ENCODE measurements at places on chromosomes 2 and 18.
A peak's percentile ranks its signal among the peaks of the same experiment; 100 is the strongest.

GRCh38 chr18:56825321-56825720, 174.2 kb downstream of the WDR7 start:
- DNase-seq, result peak; percentile 52

DNA sequence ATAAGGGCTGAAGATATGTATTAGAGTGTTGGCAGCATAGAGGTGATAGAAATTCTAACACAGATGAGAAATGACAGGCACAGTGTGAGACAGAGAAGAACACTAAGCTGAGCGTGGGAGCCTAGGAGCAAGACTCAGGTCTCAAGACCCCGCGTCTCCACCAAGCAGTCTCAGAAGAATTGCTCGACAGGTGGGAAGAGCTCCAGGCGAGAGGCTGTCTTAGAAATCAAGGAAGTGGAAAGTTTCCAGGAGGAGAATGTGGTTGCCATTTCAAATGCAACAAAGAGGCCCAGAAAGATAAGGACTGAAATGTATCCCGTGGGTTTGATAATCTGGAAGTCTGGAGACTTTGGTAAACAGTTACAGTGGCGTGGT, 31.5 kb upstream of the CAB39 start:
- no peak for DNase-seq

DNA sequence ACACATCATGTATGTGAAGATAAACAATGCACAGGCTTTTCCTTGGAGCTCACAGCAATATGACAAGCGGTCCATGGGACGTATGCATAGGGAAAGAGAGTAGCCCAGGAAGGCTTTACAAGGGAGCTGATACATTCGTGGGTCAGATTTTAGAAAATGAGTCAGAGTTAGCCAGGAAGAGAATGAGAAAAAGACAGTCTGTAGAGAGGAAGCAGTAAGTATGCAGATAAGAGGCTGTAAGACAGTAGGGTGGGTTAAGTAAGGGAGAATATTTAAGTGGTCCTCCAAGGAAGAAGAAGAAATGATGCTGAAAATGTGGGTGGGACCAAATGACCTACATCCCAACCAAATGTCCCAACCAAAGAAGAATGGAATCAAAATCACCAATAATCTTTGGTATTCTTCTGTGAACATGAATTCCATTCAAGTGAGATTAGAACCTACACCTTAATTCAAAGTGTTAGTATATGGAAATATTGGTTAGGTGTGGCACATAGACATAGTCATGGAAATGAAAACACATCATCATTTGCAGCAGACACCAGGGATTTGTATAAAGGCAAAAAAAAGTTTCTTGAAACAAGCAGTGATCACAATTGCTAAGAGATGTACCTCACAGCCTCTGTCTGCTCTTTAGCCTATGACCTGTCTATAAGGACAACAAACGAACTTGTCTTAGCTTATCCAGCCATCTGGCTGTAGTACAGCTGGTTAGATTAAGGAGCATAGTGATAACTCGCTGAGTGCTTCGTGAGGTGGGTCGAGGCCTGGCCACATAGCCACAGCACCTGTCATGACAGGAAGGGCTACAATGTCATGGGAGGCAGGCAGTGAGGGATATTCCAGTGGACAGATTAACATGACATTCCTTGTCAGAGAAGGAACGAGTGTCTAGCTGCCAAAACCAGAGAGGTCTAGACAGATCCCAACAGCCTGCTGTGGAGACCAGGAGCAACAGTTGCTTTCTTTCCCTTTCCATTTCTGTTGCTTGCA, 133.6 kb downstream of the ALK start:
- no peak for DNase-seq

- no peak for DNase-seq
Observed at GRCh38 chr18:36655930-36656329, 172.9 kb downstream of the TPGS2 start.

- DNase-seq, result no peak
Observed at GRCh38 chr18:69022426-69022825, 224.5 kb downstream of the CCDC102B start.

GRCh38 chr2:200379481-200380090, 73.1 kb downstream of the SPATS2L start:
- no peak for DNase-seq

GRCh38 chr2:138565230-138565598, 63.6 kb downstream of the SPOPL start:
- no peak for DNase-seq

- DNase-seq, result peak; percentile 90
Observed at GRCh38 chr2:97911206-97911921, 84.4 kb downstream of the TMEM131 start.

DNA sequence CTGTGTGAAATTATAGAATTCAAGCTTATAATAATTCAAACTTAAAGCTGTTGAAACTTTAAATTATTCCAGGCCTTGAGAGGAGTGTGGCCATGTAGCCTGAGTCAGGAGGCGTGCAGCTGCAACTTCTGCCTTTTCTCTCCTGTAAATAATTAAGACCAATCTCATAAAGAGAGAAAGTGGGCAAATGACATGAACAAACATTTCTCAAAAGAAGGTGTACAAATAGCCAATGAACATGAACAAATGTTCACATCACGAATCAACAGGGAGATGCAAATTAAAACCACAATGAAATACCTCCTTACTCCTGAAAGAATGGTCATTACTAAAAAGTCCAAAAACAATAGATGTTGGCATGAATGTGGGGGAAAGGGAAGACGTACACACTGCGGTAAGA, 149.1 kb upstream of the MYCN start:
- no peak for DNase-seq

DNA sequence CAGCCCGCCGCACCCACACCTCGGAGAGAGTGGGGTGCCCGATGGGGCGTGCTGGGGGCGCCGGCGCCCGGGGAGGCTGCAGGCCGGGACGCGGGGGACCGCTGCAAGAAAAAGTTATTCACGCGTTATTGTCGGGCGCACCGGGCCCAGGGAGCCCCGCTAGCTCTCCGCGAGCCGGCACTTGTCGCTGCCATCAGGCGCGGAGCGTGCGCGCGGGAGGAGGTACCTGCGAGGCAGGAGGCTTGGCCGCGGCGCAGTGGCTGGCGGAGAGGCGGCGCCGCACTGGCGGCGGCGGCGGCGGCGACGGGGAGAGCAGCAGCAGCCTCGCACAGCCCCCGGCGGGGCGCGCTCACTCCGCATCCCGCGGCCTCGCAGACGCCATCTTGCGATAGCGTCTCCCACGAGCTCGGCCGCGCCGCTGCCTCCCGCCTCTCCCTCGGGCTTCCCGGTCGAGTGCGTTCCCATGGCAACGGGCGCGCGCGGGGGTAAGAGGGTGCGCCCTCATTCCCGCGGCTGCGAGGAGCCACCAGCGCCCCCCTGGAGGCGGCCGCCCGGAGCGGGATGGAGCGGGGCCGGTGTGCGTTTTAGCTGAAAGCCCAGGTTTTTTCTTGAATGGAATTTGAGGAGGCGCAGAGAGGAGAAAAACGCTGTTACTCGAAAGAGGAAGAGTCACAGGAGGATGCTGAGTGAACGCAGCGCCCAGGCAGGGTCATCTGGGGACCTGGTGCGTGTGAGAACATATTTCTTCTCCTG, at the start of gene CHN1:
Gene CHN1, minus strand, starts transcription at position 402 of the 753 bp plus-strand sequence. CDS start 469 bp downstream, outside the sequence.
- peak; percentile 79 for DNase-seq

GRCh38 chr2:96764253-96764637, 3.5 kb downstream of the CNNM4 start:
- peak; percentile 91 for DNase-seq

DNA sequence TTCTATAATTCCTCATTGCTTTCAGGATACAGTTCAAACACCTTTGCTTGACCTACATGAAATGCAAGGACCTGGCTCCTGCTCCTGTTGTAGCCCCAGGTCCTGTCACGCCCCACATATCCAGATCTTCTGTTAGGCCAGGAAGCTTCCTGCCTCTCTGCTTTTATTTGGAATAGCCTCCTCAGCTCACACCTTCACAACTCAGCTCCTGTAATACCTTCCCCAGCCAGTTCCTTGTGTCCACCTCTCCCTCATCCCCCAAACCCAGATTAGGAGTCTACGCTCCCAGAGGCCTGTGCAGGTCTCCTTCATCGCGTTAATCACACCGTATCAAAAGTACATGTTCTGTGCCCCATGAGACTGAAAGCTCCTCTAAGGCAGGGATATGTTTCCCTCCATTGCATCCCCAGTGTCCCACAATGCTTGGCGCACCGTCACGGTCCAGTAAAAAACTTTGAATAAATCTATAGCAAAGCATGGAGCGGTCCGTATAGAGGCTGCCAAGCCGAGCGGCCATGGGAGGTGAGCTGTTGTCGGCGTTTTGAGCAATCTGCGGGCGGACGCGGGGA, 371 bp downstream of the MDH1B start:
- DNase-seq, result no peak

- no peak for DNase-seq
Observed at GRCh38 chr2:148130581-148130980, 109.7 kb downstream of the MBD5 start.

DNA sequence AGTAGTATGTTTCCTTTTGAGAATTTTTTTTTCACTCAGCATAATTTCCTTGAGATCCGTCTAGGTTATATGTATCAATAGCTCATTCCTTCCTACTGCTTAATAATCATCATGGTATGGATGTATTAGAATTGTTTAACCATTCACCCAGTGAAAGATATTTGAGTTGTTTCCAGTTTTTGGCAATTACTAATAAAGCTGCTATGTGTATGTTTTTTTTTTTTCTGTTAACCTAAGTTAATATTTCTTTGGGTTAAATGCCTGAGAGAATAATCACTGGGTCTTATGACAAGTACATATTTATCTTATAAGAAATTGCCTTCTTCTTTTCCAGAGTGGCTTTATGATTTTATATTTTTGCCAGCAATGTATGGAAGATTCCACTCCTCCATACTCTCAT, 96.4 kb upstream of the ST6GAL2 start:
- no peak for DNase-seq

- DNase-seq, result no peak
Observed at GRCh38 chr2:129006135-129006886, 687.6 kb upstream of the HS6ST1 start.

DNA sequence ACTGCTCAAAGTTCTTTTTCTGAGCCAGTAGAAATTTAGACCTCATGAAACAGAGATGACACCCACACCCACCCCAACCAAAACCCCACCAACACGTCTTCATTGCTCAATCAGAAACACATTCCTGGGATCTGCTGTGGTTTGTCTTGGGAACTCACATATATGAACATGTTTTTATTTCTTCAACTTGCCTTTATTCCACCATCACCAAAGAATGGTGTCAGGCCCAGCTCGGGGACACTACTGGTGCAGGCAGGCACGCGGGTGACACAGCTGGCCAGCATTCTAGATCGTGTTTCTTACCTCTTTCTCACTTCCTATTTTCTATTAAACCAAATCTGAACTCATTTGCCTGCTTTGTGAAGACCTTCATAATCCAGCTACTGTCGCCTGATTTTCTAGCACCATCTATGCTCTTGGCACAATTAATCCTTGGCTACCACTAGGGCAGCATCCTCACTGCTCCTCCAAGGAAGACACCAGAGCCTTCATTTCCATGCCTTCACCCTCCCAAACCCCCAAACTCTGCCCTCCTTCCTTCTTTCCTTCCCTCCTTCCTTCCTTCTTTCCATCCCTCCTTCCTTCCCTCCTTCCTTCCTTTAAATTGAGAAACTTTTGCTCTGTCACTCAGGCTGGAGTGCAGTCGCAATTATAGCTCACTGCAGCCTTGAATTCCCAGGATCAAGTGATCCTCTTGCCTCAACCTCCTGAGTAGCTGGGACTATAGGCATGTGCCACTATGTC, 157.1 kb downstream of the BCL2 start:
- DNase-seq, result peak; percentile 28

- DNase-seq, result peak; percentile 9
Observed at GRCh38 chr2:15223887-15224286, 337.2 kb downstream of the NBAS start.

DNA sequence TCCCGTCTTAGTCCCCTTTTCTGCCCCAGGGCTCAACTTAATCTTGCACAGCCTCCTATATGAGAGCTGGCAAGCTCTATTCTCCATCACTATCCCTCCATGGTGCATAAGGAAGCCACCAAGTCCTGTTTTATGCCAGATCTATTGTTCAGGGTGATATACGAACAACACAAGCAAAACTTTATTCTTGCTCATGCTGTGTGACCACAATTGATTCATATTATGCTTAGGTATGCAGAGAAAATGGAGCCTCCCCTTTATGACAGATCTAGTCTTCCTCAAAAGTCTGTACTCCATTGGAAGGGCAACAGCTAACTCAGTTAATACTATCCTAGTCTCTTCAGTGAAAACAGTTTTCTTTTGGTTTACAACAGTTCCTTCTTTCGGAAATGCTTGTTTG, 94.0 kb upstream of the STON1 start:
- no peak for DNase-seq

GRCh38 chr2:237391140-237391539, 22.8 kb downstream of the COL6A3 start:
- no peak for DNase-seq

DNA sequence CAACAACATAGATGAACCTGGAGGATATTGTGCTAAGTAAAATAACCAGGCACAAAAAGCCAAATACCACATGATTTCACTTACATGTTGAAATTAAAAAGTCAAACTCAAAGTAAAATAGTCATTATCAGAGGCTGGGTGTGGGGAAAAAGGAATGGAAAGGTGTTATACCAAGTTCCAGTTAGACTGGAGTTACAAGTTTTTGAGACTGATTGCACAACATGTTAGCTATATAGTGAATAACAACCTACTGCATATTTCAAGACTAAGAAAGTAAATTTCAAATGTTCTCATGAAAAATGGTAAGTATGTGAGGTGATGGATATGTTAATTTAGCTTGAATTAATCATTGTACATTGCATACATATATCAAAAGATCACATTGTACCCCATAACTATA, 116.8 kb upstream of the HNMT start:
- no peak for DNase-seq

DNA sequence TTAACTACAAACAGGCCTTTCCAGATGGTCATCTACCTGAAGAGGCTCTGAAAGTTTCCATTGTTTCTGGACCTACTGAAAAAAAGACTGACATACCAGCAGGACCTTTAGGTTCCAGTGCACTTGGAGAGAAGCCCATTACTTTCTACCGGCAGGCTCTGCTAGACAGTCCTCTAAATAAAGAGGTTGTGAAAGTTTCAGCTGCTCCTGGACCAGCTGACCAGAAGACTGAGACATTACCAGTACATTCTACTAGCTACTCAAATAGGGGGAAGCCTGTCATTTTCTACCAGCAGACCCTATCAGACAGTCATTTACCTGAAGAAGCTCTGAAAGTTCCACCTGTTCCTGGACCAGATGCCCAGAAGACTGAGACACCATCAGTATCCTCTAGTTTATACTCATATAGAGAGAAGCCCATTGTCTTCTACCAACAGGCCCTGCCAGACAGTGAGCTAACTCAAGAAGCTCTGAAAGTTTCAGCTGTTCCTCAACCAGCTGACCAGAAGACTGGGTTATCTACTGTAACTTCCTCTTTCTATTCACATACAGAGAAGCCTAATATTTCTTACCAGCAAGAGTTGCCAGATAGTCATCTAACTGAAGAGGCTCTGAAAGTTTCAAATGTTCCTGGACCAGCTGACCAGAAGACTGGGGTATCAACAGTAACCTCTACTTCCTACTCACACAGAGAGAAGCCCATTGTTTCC, 65.8 kb downstream of the ALMS1 start:
- peak; percentile 61 for DNase-seq

GRCh38 chr2:287471-287885, 413 bp downstream of the ALKAL2 start:
- DNase-seq, result no peak
